Calu3 (cell line): ENCODE measurements at places on chromosomes 13 and 19.

- DNase-seq: peak; percentile 49
Observed at GRCh38 chr19:10617409-10618121, 7.8 kb upstream of the SLC44A2 start.

DNA sequence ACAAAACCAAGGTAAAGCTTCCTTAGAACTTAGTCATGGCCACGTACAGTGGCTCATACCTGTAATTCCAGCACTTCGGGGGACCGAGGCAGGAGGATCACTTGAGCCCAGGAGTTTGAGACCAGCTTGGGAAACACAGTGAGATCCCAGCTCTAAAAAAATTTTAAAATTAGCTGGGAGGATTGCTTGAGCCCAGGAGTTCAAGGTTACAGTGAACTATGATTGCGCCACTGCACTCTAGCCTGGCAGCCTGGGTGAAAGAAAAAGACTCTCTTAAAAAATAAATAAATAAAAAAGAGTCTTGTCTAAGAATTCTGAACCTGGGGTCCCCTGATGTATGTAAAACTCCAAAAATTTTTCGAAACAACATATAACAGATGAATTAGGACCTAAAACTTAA lies 34.9 kb downstream of the N4BP2L2 start:
- no peak for DNase-seq

GRCh38 chr13:113274721-113275120 lies 22.3 kb upstream of the LAMP1 start:
- no peak for DNase-seq

- no peak for DNase-seq
Observed at GRCh38 chr13:92188574-92188973, 790.2 kb downstream of the GPC5 start.

DNA sequence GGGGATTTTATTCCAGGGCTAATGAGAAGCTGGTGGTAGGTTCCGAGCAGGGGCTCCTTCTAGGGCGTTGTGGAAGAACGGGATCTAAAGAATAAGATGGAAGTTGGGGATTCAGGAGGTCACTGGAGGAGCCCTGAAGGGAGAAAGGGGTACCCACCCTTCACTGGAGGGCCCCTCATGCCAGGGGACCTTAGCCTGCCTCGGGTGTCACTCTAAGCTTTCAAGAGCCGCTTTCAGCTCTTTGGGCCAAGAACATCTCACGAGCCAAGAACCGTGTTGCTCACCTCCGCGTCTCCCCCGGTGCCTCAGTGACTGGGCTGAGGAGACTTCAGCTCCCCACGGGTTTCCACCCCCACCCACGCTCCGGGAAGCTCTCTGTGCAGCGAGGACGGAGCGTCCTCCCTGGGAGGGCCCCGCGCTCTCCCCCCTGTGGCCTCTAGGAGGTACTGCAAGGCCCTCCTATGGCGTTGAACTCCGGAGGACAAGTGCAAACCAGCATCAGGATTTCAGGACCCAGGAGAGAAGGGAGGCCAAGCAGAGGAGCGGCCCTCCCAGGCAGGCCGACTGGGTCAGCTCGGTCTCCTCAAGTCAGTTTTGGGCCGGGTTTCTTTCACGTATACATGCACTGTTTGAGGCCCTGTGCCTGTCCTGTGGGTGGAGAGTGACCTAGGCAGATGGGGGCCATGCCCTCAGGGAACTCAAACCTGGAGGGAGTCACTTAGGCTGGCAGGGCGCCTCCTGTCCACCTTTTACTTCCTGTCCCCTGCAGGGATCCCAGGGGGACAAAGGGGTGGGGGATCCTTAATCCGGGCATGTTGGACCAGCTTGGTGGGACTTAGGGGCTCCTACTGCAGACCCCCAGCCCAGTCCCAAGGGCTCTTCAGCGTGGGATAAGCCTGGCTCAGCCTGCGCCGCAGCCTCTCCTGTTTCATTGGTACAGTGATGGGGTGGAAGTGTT lies 5.1 kb upstream of the KRTDAP start:
- DNase-seq: peak; percentile 79

DNA sequence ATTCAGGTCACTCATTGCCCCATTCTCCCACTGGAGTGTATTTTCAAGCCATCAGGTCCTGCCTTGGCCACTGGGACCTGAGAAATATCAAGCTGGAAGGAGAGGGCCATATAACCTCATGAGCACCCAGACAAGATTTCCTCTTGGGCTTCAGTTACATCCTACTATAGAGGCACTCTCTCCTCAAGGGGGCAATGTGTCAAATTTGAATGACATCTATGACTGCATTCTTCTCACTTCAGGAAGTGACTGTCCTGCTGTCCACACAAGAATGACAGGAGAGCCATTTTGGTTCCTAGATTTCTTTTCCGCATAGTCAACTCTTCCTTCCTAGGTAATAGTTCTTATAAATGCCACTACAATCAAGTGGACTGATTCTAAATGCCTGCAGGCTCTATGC lies 416.2 kb downstream of the DIAPH3 start:
- no peak for DNase-seq

GRCh38 chr13:100138859-100139491 lies 50.1 kb downstream of the PCCA start:
- DNase-seq: no peak

GRCh38 chr19:39014037-39014436 lies 18.3 kb downstream of the FBXO27 start:
- DNase-seq: no peak

- no peak for DNase-seq
Observed at GRCh38 chr19:2740314-2740656, 468 bp upstream of the SLC39A3 start.

DNA sequence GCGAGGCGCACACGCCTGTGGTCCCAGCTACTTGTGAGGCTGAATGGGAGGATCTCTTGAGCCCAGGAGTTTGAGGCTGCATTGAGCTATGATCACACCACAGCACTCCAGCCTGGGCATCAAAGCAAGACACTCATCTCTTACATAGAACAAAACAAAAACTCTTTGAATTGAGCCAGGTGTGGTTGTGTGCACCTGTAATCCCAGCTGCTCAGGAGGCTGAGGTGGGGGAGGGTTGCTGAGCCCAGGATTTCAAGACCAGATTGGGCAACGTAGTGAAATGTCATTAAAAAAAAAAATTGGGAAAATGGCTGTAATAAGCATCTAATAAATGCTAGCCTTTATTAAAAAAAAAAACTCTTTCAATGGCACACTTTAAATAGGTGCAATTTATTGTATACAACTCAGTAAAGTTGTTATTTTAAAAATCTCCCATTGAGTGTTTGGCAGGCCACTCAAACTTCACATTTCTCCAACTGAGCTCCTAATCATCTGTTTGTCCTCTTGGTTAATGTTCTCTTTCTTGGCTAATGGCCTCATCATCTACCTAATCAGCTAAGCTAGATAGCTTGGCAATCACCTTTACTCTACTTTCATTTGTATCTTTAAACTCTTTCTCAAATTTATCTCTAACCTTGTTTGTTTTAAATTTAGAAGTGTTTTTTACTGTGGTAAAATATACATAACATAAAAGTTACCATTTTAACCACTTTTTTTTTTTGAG lies 28.1 kb upstream of the HMGB1 start:
- DNase-seq: no peak

GRCh38 chr13:59960683-59961082 lies 203.0 kb downstream of the DIAPH3 start:
- DNase-seq: no peak

GRCh38 chr13:90889906-90890834 lies 457.3 kb upstream of the MIR17HG start:
- DNase-seq: no peak

DNA sequence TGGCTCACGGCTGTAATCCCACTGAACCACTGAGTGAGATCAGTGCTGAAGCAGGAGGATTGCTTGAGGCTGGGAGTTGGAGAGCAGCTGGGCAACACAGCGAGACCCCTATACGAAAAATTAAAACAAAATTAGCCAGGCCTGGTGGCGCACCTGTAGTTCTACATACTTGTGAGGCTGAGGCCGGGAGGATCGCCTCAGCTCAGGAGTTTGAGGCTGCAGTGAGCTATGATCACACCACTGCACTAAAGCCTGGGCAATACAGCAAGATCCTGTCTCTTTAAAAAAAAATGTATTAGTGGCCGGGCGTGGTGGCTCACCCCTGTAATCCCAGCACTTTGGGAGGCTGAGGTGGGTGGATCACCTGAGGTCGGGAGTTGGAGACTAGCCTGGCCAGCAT lies 6.3 kb upstream of the SELENOV start:
- DNase-seq: no peak

DNA sequence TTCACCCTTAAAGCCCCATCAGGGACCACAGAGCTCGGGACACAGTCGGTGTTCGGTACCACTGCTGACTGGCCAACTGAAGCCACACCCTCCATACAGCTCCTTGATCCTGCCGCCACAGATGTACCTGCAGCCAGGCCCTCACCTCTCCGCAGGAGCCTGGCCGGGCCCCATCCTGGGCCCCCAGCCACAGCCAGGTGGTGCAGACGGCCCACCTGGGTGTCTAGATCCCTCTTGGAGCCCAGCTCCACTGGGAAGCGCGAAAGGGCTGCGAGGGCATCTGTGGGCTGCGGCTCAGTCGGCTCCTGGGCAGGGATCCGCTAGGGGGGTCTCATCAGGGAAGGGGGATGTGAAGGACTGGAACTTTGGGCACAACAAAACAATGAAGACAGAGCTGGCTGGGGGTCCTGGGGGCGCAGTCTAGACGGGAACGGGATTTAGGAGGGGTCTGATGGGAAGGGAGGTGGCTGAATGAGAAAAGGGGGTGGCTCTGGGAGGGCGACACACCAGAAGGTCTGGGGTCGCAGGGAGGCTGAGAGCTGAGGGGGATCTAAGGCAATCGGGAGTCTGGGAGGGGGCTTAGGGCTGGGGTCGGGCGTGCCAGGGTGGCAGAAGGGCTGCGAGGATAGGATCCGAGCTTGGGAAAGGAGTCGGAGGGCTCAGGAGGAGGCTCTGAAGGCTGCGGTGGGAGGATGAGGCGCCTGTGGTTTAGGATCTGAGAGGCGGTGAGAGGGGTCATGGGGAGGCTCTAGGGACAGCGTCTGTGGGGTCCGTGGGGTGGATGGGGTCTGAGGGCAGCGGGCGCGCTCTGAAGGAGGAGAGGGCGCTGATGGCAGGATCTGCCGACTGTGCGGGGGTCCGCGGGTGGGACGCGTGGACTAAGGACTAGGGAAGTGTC lies 15.8 kb downstream of the PRODH2 start:
- no peak for DNase-seq

- no peak for DNase-seq
Observed at GRCh38 chr13:57666131-57666953, 34.8 kb downstream of the PCDH17 start.

- peak; percentile 94 for DNase-seq
Observed at GRCh38 chr19:40392894-40393517, 3.0 kb upstream of the HIPK4 start.

DNA sequence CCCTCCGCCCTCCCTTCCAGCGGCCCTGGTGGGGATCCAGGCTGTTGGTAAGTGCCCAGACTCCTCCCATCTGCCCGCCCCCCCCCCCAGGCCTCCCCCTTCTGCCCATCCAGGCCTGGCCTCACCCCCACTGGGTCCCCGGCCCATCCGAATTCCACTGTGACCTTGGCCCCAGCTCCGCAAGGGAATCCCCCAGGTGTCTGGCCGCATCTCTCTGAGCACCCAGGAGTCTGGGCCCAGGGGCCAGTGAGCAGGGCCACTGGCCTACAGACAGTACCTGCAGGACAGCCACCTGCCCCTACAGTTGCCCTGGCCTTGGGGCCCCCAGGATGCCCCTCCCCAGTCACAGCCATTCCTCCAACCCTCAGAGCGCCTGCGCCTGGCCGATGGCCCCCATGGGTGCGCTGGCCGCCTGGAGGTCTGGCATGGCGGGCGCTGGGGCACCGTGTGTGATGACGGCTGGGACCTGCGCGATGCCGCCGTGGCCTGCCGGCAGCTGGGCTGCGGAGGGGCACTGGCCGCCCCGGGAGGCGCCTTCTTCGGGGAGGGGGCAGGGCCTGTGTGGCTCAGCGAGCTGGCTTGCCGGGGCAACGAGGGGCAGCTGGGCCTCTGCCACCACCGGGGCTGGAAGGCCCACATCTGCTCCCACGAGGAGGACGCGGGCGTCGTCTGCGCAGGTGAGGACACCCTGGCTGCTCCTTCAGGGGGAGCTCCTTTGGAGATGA lies 912 bp downstream of the SSC5D start:
- DNase-seq: no peak

GRCh38 chr19:43584484-43584883 lies 8.9 kb downstream of the PINLYP start:
- DNase-seq: no peak

- no peak for DNase-seq
Observed at GRCh38 chr13:67726979-67727378, 496.8 kb upstream of the PCDH9 start.

DNA sequence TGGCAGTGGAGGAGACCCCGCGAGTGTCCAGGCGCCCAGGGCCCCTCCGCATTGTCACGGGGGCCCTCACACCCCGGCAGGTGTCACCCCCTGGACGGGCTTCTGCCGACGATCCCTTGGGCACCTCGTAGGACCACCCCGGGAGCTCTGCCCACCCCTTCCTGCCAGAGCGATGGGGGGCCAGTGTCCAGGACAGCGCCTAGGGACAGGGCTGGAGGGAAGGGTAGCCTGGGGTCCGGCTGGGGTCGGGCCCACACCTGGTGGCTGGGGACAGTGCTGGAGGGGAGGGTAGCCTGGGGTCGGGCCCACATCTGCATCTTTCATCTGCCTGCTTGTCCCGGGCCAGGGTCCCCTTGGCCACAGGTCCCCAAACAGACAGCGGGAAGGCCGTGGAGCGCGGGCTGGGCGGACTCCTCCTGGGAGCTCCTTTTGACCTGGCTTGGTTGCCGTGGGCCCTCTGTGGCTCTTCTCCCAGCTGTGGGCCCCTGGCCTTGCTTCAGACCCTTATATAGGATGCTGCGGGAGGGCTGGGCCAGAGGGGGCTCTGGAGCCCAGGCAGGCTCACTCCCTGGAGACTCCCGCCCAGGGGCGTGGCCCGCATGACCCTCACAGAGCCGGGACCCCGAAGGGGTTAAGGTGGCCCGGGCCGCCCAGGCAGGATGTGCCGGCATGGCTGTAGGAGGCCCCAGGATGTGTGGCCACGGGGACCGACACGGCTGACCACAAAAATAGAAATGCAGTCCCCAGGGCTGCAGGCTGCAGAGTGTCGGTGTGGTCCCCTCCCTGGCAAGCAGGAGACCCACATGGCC lies 74.1 kb upstream of the MCF2L start:
- no peak for DNase-seq

DNA sequence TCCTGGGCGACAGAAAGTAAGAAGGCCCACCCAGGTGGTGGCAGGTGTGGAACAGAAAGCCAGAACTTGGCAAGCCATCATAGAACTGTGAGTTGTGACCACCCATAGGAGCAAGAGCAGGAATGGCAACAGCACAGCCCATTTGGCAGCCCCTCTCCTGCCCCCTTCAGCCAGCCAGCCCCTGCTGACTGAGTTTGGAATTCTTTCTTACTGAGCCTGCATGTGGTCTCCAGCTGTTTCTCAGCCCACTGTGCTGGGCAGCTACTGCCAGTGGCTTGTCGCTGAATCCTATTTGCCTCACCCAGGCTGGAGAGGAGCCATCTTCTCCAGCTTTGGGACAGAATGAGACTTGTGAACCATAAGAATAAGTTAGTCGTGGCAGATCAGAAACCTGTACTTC lies 28.3 kb downstream of the CNMD start:
- no peak for DNase-seq

GRCh38 chr13:96982672-96983071 lies 11.6 kb downstream of the OXGR1 start:
- DNase-seq: no peak
